ENCODE measurements at places on chromosomes 5 and 9.

DNA sequence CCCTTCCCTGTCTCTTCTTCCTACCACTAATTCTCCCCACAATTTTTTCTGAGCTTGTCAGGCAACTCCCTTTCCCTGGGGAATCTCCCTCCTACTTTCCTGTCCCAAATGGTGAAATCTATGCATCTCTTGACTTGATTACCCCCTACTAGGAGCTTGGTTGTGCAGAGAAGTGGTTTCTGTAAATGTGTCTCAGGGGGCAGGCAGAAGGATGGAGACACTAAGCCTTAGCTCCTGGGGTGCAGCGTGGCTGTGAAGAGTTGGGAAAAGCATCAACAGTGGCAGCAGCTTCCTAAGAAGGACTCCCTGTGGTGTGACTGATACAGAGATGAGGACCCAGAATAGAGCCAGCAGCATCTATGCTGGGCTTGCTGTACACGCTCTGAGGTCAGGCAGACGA lies 62.3 kb downstream of the NRG2 start:
- no peaks in the 10 kb centered on the region for H3K36me3 ChIP-seq
- no peaks in the 10 kb centered on the region for H3K27me3 ChIP-seq
- DNase-seq: no peak
- no peaks in the 10 kb centered on the region for H3K4me1 ChIP-seq

DNA sequence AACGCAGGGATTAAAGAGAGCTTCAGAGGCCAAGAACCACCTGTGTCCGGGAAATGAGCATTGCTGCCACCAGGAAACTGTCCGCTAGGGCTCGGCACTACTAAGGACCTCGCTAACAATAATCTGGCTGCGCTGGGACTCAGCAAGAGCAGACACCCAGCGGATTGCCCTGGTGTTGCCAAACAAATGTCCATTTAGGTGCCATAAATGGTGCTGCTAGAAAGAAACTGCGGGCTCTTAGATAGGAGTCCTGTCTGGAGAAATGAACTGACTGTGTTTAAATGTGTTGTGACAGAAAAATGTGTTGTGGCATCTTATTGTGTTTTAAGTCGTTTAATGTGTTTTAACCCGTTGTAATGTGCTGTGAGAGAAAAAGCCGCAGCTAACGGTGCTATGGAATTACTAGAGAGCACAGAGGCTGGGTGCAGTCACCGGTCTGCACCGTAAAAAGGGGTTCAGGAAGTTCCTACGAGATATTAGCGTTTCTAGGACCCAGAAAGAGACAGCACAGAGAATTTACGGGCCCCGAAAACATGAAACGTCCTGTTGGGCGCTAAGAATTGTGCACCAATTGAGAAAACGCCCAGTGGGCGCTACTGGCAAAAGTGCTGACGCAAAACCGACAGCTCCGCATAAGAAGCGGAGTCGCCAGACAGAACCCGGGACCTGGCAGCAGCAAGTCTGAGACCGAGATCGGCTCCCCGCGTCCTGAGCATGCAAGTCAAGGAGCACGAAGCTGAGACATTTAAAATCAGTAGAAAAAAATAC lies 90.6 kb downstream of the ANXA2R start:
- H3K4me1 ChIP-seq: no peaks in the 10 kb centered on the region
- no peak for DNase-seq
- H3K27ac ChIP-seq: peak overlapping the region; percentile 28
- H3K4me3 ChIP-seq: peak overlapping the region; percentile 2
- no peaks in the 10 kb centered on the region for H3K27me3 ChIP-seq

DNA sequence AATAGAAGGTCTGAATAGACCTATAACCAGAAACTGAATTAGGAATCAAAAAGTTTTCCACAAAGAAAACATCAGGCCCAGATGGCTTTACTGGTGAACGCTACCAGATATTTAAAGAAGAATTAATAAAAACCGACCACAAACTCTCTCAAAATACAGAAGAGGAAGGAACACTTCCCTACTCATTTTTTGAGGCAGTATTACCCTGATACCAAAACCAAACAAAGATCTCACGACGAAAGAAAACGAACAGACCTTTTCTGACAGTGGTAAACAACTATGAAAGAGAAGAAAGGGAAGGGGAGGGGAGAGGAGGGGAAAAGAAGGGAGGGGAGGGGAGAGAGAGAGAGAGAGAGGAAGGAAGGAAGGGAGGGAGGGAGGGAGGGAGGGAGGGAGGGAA lies 13.5 kb downstream of the B4GALT1 start:
- H3K4me1 ChIP-seq: peaks cover 45% of the 10 kb centered on the region
- no peak overlapping the region for H3K4me3 ChIP-seq
- H3K27ac ChIP-seq: no peak overlapping the region

DNA sequence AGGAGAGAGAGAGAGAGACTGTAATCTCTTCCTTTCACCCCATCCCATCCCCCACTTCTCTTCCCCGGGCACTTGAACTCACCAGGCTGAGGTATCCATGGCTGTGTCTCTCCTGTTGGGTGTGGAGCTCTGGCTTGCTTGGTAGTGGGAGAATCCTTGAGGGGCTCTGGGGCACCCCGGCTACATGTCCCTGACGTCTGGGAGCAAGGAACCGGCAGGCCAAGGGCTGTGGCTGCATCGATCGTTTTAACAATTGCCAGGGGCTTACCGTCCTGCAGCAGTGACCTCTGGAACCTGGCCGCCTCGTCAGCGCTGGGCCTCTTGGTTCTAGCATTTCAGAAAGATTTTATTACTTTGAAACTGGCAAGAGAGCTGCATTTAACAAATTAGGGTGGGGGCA lies 30.0 kb downstream of the FGF18 start:
- H3K4me3 ChIP-seq: no peak overlapping the region
- DNase-seq: no peak
- no peaks in the 10 kb centered on the region for H3K36me3 ChIP-seq
- no peaks in the 10 kb centered on the region for H3K4me1 ChIP-seq

- DNase-seq: peak; percentile 73
- no peaks in the 10 kb centered on the region for H3K4me1 ChIP-seq
- H3K36me3 ChIP-seq: no peaks in the 10 kb centered on the region
- H3K4me3 ChIP-seq: no peak overlapping the region
- H3K27me3 ChIP-seq: no peaks in the 10 kb centered on the region
Measured at GRCh38 chr5:126544087-126544740, 50.8 kb downstream of the ALDH7A1 start.

GRCh38 chr5:58545912-58546311 lies 37.0 kb upstream of the RAB3C start:
- no peaks in the 10 kb centered on the region for H3K36me3 ChIP-seq
- no peaks in the 10 kb centered on the region for H3K4me1 ChIP-seq
- no peak overlapping the region for H3K27ac ChIP-seq
- no peaks in the 10 kb centered on the region for H3K27me3 ChIP-seq
- no peak overlapping the region for H3K4me3 ChIP-seq
- no peak for DNase-seq

DNA sequence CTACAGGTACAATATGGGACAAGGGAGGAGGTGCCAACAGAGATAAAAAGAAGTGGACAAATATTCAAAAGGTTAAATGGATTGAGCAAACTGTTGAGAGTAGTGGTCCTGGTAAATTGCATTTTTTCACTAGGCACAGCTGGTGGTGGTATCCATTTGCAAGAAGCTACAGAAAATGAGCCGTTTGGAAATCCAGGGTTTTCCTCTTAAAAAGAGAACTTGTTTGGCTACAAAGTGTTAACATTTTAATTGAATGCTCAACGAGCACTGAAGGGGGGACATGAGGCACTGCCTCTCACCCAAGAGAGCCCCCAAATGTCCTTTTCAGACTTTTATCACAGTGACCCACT lies 491 bp upstream of the ZCCHC9 start:
- H3K4me1 ChIP-seq: peaks cover 21% of the 10 kb centered on the region
- H3K27ac ChIP-seq: peak overlapping the region; percentile 93
- DNase-seq: no peak
- no peaks in the 10 kb centered on the region for H3K27me3 ChIP-seq

DNA sequence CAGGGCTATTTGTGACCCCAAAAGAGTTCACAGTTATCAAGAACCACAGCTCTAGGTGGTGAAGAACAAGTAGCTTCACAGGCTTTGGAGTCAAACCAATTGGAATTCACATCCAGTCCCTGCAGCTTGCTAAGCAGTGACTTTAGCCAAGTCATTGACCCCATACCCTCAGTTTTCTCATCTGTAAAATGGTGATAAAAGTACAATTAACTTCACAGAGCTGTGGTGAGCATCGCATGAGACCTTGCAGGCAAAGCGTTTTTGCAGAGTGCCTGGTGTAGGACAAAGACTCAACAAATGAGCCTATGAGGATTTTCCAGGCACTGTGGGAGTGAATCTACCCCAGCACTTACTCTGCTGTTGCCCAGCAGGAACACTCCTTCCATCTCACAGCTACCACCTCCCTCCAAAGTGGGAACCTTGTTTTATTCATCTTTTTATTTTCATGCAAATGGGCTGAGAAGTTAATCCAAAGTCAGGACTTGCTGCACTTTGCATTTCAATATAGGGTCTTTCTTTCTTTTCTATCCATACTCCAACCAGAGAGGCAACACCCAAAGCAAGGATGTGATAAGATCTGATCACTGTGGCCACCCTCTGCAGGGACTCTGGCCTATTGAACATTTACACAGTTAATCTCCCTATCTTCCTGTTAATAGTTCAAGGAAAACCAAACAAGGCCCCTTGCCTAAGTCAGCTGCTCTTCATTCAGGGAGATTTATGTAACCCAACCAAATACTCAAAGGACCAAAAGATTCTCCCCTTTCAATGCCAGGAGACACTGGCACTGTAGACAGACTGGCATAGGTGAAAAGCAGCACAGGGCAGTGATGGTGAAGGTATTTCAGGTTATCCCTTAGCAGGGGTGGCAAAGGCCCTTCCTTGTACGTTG lies 41.9 kb downstream of the ABCA1 start:
- H3K27me3 ChIP-seq: no peaks in the 10 kb centered on the region
- no peaks in the 10 kb centered on the region for H3K36me3 ChIP-seq
- DNase-seq: no peak
- H3K4me1 ChIP-seq: no peaks in the 10 kb centered on the region
- H3K4me3 ChIP-seq: no peak overlapping the region
- no peak overlapping the region for H3K27ac ChIP-seq

GRCh38 chr5:154514331-154514730 lies 36.3 kb upstream of the HAND1 start:
- H3K4me1 ChIP-seq: no peaks in the 10 kb centered on the region
- no peaks in the 10 kb centered on the region for H3K36me3 ChIP-seq
- no peak overlapping the region for H3K4me3 ChIP-seq
- no peak overlapping the region for H3K27ac ChIP-seq

DNA sequence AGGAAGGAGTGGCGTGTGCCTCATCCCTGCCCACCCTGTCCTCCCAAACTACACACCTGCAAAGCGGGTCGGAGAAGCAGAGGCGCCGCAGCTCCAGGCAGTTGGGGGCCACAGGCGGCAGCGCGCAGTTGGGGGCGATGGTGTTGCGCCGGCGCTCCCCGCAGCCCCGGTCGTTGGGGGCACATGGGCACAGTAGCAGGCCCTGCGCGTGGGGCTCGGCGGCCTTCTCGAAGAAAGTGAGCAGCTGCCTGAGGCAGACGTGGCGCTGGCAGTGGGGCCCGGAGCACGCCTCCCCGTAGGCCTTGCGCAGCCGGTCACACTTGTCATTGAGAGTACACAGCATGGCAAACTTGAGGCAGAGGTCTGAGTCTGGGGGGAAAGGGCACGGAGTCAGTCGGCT lies 16.8 kb downstream of the GFRA3 start:
- H3K36me3 ChIP-seq: no peaks in the 10 kb centered on the region
- no peak overlapping the region for H3K4me3 ChIP-seq
- H3K27ac ChIP-seq: no peak overlapping the region
- H3K27me3 ChIP-seq: no peaks in the 10 kb centered on the region

DNA sequence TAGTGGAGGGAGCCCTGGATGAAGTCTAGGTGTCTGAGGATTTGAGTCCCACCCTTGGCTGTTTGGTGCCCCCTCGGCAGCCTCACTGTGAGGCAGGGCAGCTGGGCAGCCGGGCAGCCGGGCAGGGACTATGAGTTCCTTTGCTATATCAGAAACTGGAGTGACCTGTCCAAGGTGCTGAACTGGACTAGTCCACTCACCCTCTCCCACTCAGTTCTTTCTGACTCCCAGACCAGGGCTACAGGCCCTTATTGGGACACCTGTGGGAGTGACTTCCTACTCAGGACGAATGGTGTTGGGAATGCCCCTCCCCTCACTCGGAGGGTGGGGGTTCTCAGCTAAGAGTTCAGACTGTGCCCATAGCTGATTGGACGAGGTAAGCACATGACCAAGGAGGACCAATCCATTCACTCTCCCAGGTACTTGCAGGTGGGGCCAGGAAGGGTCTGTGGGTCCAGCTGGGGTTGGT lies 34.1 kb upstream of the RAPGEF1 start:
- no peaks in the 10 kb centered on the region for H3K27me3 ChIP-seq
- H3K4me1 ChIP-seq: no peaks in the 10 kb centered on the region
- H3K36me3 ChIP-seq: no peaks in the 10 kb centered on the region
- H3K4me3 ChIP-seq: no peak overlapping the region
- no peak overlapping the region for H3K27ac ChIP-seq

GRCh38 chr5:54517174-54517511 lies 416 bp upstream of the SNX18 start:
- DNase-seq: no peak
- no peaks in the 10 kb centered on the region for H3K36me3 ChIP-seq
- no peaks in the 10 kb centered on the region for H3K27me3 ChIP-seq
- H3K4me3 ChIP-seq: peak overlapping the region; percentile 96

DNA sequence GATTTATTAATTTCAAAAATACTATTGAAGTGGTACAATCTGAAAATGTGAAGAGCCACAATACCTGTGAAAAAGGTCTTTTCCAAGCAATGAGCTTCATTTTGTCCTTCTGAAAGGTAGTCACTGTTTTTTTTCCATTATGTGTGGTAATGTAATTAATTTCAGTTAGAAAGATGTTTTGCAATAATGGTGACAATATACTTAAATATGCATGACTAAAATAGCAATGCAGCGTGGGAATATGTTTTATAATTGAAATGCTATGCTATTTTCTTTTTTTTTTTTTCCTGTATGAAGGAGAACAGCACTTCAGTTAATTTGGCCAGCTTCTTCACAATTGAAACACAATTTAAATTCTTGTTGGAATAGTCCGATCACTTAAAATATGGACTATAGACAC lies 41.9 kb downstream of the NPR3 start:
- no peaks in the 10 kb centered on the region for H3K27me3 ChIP-seq
- H3K4me1 ChIP-seq: no peaks in the 10 kb centered on the region
- H3K4me3 ChIP-seq: no peak overlapping the region
- H3K36me3 ChIP-seq: no peaks in the 10 kb centered on the region
- no peak overlapping the region for H3K27ac ChIP-seq
- no peak for DNase-seq

DNA sequence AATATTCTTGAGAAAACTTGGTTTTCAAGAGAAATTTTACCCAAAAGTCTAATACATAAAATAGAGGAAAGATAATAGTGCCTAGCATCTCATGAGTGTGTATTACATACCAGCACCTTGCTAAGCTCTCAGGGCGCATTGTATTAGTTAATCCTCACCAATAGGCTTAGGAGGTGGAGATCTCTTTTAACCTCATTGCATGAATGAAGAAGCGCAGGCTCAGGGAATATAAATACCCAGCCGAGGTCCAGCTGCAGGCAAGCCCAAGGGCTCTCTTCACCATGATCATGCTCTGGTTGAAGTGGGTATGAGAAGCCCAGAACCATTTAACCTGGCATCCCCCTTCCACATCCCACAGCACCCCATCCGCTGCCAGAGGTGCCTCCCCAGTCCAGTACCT lies 46.0 kb downstream of the CAMK2A start:
- DNase-seq: no peak
- peaks cover 5% of the 10 kb centered on the region for H3K4me1 ChIP-seq
- H3K27me3 ChIP-seq: no peaks in the 10 kb centered on the region
- H3K36me3 ChIP-seq: no peaks in the 10 kb centered on the region
- no peak overlapping the region for H3K27ac ChIP-seq

Data from testis (tissue), 5 donors.